T-helper 17 cell (primary cell): ENCODE measurements at places on chromosomes 11 and 22. TPM values are rescaled to one million over a fixed set of nuclear protein-coding genes. Genes with fewer than 3 reads are reported as not detected.
A peak's percentile ranks its signal among the peaks of the same experiment; 100 is the strongest.

The OR52A1 gene
- total RNA-seq, result not detected

The SYTL2 gene
- total RNA-seq, result 58.8 TPM

The OR8D4 gene
- not detected for total RNA-seq

The PRG3 gene
- not detected for total RNA-seq

The SCN3B gene
- not detected for total RNA-seq

The BIK gene
- total RNA-seq, result 3.8 TPM

The WBP2NL gene
- total RNA-seq, result 1.7 TPM

The UPB1 gene
- total RNA-seq, result 2.8 TPM

The AP1B1 gene
- 42.8 TPM for total RNA-seq

- DNase-seq, result no peak
- H3K27me3 ChIP-seq, result peaks cover 7% of the 10 kb centered on the region
- no peaks in the 10 kb centered on the region for H3K36me3 ChIP-seq
- H3K27ac ChIP-seq, result no peak overlapping the region
These were observed 11.6 kb upstream of the DLAT start for GRCh38 chr11:112013497-112014164.

GRCh38 chr11:27635567-27636037 is 64.7 kb downstream of the BDNF start:
- no peaks in the 10 kb centered on the region for H3K27me3 ChIP-seq
- H3K4me1 ChIP-seq, result no peaks in the 10 kb centered on the region
- no peak for DNase-seq

GRCh38 chr11:35178873-35179272 is 39.9 kb downstream of the CD44 start:
- peaks cover 78% of the 10 kb centered on the region for H3K4me1 ChIP-seq
- H3K36me3 ChIP-seq, result peaks cover 35% of the 10 kb centered on the region
- peak overlapping the region; percentile 99 for H3K27ac ChIP-seq
- peak overlapping the region; percentile 82 for H3K4me3 ChIP-seq

GRCh38 chr11:119026970-119027369 is 3.7 kb downstream of the SLC37A4 start:
- H3K36me3 ChIP-seq, result peaks cover 7% of the 10 kb centered on the region
- peaks cover 42% of the 10 kb centered on the region for H3K4me1 ChIP-seq
- peak overlapping the region; percentile 32 for H3K27ac ChIP-seq

DNA sequence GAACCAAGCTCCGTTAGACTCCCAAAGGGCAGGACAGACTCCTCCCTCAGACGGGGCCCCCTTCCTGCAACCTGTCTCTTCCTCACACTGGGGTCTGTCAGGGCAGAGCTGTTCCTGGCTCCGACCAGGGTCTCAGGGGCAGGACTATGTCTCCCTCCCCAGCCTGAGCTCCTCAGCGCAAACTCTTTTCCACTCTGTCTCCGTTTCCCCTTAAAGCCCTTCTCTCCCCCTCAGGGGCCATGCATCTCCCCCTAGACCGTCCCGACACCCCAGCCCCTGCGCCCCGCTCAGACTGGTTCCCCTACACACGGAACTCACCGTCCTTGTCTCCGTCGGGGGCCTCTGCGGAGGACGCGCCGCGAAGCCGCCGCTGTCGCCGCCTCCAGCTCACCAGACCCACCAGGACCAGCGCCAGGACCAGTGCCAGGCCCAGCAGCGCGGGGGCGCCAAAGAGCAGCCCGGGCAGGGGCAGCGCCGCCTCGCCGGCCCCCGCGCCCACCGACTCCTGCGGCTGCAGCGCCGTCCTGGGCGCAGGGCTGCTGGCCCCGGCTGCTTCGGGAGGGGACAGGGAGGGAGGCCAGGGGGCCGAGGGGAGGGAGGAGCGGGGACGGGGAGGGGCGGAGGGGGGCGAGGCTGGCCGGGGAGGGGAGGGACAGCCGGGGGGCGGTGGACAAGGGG is 684 bp downstream of the TNFRSF13C start:
- H3K27me3 ChIP-seq, result no peaks in the 10 kb centered on the region
- peak; percentile 73 for DNase-seq
- peaks cover 14% of the 10 kb centered on the region for H3K4me1 ChIP-seq

- no peak overlapping the region for H3K27ac ChIP-seq
- no peak for DNase-seq
These were observed 34.7 kb downstream of the NAT10 start for GRCh38 chr11:34140149-34140548.

GRCh38 chr11:68342459-68343158 is 30.2 kb downstream of the LRP5 start:
- H3K27me3 ChIP-seq, result no peaks in the 10 kb centered on the region
- H3K4me1 ChIP-seq, result peaks cover 29% of the 10 kb centered on the region
- no peak overlapping the region for H3K27ac ChIP-seq

GRCh38 chr11:72229925-72230763 is 5.6 kb downstream of the INPPL1 start:
- H3K27me3 ChIP-seq, result no peaks in the 10 kb centered on the region
- no peak overlapping the region for H3K27ac ChIP-seq
- H3K4me1 ChIP-seq, result peaks cover 18% of the 10 kb centered on the region
- no peak for DNase-seq
- H3K4me3 ChIP-seq, result no peak overlapping the region

GRCh38 chr11:66466225-66467033 is at the start of gene PELI3:
Gene PELI3, plus strand, starts transcription at chr11:66466905. Its CDS starts 1,224 bp downstream, at chr11:66468129.
- DNase-seq, result peak; percentile 97
- no peaks in the 10 kb centered on the region for H3K27me3 ChIP-seq
- peak within 1 kb of the TSS; percentile 95 for H3K4me3 ChIP-seq
- H3K36me3 ChIP-seq, result peaks cover 2% of the 10 kb centered on the region

DNA sequence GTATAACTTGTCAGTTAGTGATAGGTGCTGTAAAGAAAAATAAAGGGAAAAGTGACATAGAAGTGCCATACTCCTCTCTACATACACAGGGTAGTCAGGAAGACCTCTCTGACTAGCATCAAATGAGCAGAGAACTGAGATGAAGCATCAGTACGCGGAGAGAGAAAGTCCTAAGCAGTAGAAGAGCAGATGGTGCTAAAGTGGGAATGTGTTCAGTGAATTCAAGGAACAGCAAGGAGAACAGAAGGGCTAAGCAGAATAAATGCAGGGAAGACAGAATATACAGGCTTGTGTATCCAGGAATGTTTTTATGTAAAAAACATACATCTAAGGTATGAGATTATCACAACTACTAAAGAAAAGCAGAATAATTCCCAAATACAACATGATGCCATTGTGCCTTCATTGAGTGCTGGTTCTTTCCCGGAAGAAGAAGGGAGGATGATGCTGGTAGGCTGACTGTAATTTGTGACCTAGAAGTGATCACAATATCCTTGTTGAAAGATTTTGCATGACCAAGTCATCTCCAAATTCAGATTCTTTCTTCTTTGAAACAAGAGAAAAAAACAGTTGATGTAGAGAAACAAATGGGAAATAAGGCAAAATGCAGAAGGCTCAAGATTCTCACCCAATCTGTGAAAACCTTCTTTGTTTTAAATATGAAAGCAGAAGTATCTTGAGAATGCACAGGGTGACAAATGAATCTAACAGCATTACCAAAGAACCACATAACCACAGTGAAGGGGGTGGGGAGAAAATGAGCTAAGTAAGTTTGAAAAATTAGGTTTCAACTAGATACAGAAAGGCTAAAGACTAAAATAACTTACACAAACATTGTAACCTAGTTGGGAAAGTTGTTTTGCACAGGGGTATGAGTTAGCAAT is 20.5 kb downstream of the MRE11 start:
- no peak overlapping the region for H3K27ac ChIP-seq
- H3K4me3 ChIP-seq, result no peak overlapping the region
- DNase-seq, result no peak
- H3K27me3 ChIP-seq, result no peaks in the 10 kb centered on the region
- peaks cover 16% of the 10 kb centered on the region for H3K4me1 ChIP-seq

DNA sequence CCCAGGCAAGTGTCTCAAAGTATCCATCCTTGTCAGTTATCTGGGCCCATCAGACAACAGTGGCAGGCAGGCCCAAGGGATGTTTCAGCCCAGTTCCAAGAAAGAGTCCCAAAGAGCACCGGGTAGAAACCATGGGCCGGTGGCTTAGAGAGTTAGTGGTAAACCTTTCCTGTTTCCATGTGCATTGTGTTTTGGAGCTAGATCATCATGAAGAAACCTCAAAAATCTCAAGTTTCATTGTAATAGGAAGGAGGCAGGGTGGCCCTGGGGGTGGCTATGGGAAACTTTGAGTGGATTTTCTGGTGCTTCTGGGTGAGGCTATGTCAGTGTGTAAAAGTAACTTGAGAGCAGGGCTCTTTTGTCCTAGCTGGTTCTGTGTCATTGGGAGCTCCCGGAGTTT is 68.1 kb downstream of the UBASH3B start:
- H3K4me3 ChIP-seq, result no peak overlapping the region
- H3K4me1 ChIP-seq, result peaks cover 44% of the 10 kb centered on the region
- H3K27me3 ChIP-seq, result no peaks in the 10 kb centered on the region
- peak overlapping the region; percentile 84 for H3K27ac ChIP-seq
- DNase-seq, result no peak

GRCh38 chr22:36755316-36755715 is 20.6 kb downstream of the IFT27 start:
- no peak overlapping the region for H3K4me3 ChIP-seq
- peaks cover 3% of the 10 kb centered on the region for H3K36me3 ChIP-seq
- peaks cover 4% of the 10 kb centered on the region for H3K4me1 ChIP-seq
- no peak for DNase-seq

DNA sequence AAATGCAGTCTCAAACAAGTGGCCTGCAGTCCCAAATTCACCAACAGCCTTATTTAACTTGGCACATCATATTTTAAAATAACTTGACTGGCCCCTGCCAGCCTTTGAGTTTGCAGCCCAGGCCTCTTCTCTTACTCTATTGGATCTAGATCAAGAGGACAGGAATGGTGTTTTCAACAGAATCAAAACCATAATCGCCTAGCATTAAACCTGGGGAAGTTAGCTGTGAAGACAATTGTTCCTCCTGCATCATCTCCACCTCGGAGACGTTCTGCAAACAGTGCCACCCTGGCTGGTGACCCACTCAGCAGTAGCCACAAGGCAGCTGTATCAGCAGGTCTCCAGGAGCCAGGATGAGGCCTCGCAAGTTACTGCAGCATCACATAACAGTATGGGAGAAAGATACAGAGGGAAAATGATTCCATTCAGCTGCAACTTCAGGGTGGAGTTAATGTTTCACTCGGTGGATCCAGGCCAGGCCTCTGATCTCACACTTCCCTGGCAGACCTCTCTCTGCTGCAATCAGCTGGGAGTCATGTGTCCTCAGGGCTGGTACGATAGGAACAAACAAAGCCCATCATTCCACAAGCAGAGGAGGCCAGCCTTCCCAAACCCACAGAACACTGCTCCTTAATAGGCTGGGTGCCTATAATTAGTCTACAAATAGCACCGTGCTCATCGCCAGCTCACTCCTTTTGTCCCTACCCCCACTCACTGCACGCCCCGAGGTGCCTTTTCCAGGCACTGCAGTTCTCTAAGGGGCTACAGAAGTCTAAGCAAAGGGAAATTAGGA is 18.6 kb upstream of the SCN2B start:
- peaks cover 7% of the 10 kb centered on the region for H3K4me1 ChIP-seq
- no peaks in the 10 kb centered on the region for H3K27me3 ChIP-seq
- H3K4me3 ChIP-seq, result no peak overlapping the region
- H3K27ac ChIP-seq, result no peak overlapping the region

DNA sequence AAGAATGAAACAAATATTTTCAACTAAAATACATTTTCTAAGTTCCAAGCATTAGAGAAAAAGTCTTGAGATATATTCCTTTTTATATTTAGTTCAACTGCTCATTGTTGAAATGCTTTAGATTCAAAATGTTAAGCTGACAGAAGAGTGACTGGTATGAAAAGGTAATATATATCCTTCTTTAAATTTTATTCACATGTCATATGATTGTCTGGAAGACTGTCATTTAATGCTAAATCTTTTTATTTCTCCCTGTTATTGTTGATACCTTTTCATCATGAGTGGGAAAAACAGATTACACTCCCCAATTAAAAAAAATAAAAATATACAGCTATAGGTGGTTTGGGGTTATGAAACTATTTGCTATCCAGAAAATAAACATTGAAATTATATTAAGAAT is 965.4 kb downstream of the JRKL start:
- no peaks in the 10 kb centered on the region for H3K4me1 ChIP-seq
- no peaks in the 10 kb centered on the region for H3K36me3 ChIP-seq
- H3K27ac ChIP-seq, result no peak overlapping the region

DNA sequence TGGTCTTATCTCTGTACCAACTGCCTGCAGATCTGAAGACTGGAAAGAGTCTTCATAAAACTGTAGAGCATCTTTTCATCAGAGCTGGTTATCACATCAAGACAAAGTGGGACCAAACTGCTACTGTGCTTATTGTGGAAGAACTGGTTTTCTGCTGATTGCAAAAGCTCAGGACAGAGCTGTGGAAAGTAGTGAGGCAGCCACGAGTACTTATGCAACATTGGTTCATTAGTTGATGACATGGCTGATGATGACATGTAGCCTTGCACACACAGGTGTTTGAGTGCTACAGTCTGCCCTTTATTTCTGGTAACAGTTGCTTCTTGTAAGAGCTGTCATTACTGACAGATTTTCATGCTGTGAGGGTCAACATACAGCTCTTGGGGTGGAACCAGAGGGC is 185.4 kb upstream of the GUCY1A2 start:
- no peaks in the 10 kb centered on the region for H3K4me1 ChIP-seq
- H3K27ac ChIP-seq, result no peak overlapping the region
- H3K36me3 ChIP-seq, result no peaks in the 10 kb centered on the region
- DNase-seq, result no peak
- no peaks in the 10 kb centered on the region for H3K27me3 ChIP-seq

DNA sequence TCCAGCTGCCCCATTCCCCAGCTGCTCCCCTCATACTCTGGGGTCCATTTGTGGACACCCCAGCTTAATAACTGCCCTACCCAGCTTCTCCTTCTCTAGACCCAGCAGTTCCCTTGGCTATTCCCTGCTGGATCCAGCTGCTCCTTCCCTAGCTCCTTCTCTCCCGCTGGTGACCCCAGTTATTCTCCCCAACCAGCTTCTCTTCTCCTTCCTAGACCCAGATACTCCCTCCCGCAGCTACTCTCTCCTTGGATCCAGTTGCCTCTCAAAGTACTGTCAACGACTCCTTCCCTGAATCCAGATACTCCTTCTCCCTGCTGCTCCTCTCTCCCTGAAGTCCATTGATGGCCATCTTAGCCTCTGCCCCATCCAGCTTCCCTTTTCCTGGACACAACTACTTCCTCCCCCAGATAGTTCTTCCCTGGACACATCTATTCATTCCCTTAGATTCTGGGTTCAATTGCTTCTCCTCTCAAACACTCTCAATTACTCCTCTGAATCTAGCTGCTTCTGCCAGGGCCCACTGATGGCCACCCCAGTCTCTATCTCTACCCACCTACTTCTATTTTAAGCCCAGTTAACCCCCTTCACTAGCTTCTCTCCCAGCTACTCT is 11.6 kb downstream of the SELENOM start:
- H3K27ac ChIP-seq, result peak overlapping the region; percentile 21
- DNase-seq, result no peak
- no peak overlapping the region for H3K4me3 ChIP-seq
- no peaks in the 10 kb centered on the region for H3K27me3 ChIP-seq
- H3K4me1 ChIP-seq, result peaks cover 5% of the 10 kb centered on the region
- no peaks in the 10 kb centered on the region for H3K36me3 ChIP-seq
